CD4-positive, alpha-beta T cell treated with Interleukin-4 for 4 hours (primary cell): ENCODE measurements at places on chromosomes 11 and 22.

- no peak for DNase-seq
These were observed 75.2 kb upstream of the CRTAM start for GRCh38 chr11:122763108-122763507.

DNA sequence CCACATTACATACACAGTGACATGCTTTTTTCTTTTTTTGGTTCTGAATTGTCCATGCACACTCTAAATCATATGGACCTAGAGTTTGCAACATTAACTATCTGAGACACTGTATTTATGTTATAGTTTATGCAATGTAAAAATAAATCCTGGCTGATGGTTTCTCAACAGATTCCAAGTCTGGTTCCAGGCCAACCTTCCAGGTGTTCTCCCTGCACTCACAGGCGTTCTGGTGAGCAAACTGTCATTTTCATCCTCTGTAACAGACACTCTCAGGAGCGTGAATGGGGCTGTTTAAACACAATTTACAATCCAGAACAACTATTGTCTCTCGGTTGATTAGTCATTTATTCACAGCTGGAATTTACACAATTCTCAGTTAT is 36.5 kb upstream of the ANKK1 start:
- no peak for DNase-seq

DNA sequence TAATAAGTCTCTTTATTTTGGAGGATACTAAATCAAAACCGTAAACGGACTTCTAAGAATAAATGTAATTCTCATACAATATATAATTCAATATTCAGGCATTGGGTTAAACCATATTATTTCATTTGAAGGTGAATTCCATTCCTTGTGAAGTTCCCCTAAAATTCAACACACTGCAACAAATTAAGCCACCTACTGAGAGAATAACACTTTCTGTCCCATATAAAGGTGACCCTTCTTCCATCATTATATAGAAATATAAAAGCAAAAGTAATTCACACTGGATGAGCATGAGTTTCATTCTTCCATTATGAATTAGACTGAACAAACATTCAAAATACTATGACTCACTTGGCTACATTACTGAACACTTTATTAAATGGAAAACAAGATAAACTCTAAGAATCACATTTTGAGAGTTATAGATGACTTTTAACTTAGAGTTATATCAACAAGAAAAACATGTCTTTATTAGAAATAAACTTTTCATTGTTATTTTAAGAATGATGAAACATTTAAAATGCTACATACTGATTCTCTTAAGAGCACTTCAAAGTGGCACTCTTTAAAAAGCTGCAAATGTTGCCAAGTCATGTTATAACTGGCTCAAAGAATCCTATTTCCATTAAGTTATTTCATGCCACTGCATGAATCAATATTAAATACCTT is 2.8 kb downstream of the SESN3 start:
- DNase-seq, result no peak

GRCh38 chr22:50260434-50260800 is 1.1 kb downstream of the MAPK12 start:
- no peak for DNase-seq

DNA sequence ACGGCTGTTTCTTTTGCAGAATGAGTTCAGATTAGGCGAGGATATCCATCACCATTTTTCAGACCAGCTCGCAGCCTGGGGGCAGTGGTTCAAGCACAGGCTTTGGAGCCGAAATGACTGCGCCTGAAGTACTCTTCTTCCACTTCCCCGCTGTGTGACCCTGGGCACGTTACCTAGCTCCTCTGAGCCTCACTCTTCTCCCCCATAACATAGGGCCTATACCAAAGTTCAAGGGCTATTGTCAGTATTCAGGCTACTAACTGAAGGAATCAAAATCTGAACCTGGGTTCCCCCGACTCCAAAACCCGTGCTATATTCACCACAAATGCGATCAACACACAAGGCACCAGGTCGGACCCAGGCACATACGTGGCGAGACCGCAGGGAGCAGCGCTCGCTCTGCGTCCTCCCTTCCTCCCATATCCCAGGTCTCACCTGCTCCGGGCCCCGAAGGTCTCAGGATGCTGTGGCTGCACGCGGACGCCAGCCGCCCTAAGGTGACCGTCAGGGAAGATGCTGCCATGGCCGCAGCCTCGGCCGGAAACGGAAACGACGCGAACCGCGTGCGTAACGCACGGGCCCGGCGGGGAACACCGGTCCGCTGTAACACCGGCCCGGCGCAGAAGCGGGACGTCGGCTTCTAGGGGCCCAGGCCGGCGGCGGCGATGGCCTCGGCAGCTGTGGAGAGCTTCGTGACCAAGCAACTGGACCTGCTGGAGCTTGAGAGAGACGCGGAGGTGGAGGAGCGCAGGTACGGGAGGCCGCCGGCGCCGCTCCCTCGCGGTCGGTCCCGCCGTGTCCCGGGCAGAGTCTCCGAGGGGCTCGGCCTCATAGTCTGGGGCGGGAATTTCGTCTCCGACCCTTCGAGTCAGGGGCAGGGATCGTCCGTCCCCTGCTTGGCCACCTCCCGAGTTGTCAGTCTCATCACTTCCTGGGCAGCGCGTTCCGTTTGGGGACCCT is at the start of the genes IGHMBP2 and MRPL21:
Gene IGHMBP2, plus strand, starts transcription at position 604 of the 960 bp plus-strand sequence. Its CDS starts 62 bp downstream, at position 666.
Gene MRPL21, minus strand, starts transcription at position 545 of the 960 bp plus-strand sequence. Its CDS starts 22 bp downstream, at position 523.
- DNase-seq, result peak; percentile 75

DNA sequence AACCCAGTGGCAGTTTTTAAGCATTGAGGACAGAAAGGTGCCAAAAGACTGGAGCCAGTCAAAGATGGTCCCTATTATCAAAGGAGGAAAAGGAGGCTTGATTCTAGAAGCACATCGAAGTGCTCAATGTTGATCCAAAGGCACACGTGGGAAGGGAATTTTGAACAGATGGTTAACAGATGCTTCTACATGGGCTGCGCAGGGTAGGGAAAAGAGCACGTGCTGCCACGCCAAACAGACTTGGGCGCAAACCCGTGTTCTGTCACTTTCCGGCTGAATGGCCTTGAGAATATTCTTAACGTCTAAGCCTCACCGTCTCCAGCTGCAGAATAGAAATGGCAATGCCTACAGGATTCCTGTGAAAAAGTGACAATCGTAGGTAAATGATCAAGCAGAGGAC is 217.9 kb upstream of the MTNR1B start:
- DNase-seq, result no peak

GRCh38 chr11:121478895-121479697 is 26.3 kb upstream of the SORL1-AS1 start:
- DNase-seq, result no peak

DNA sequence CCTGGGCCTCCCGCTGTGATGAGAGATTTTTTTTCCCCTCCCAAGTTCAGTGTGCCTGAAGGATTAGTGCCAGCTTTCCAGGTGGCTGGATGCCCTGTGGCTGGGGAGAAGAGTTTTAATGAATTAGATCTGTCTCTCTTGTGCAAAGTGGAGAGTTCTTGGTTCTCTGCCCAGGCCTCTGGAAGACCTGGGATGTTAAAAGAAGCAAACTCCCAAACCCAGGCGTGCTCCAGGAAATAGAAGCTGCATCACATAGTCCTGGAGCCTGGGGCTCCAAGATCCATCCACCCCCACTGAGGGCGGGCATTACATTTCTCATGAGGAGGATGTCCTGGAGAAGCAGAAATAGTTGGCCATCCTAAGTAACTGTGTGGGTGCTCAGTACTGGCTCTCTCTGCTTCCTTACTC is 30.6 kb downstream of the SDHAF2 start:
- no peak for DNase-seq

GRCh38 chr11:109973486-109973885 is 119.7 kb upstream of the ZC3H12C start:
- DNase-seq, result no peak

GRCh38 chr11:47571895-47572294 is 6.5 kb downstream of the PTPMT1 start:
- DNase-seq, result no peak

DNA sequence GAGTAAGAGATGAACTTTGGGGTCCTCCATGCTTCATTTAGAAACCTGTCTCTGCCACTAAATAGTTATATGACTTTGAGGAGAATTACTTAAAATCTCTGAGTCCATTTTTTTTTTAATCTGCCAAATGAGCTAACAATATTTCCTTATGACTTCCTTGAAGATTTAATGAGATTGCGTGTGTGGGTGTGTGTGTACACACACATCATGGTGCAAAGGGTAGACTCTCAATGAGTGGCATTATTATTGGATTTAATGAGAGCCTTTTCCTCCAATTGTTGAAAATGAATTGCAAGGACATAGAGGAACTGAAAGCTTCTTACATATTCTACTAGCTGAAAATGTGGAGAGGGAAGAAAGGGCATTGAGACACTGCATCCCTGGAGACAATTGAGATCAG is 573.5 kb upstream of the LUZP2 start:
- DNase-seq, result no peak

GRCh38 chr22:42693763-42694683 is 26.6 kb downstream of the A4GALT start:
- DNase-seq, result no peak

- no peak for DNase-seq
These were observed 14.9 kb downstream of the BRSK2 start for GRCh38 chr11:1404461-1405185.
